ENCODE measurements at places on chromosomes 5 and 9. TPM values are rescaled to one million over a fixed set of nuclear protein-coding genes. Genes with fewer than 3 reads are reported as not detected.

- DNase-seq = peak; percentile 91
Measured at GRCh38 chr5:7321724-7322123, 74.2 kb upstream of the ADCY2 start.

GRCh38 chr9:120561709-120562108 lies 18.3 kb downstream of the CDK5RAP2 start:
- no peak for DNase-seq

- peak; percentile 15 for DNase-seq
Measured at GRCh38 chr9:36928670-36929349, 105.3 kb downstream of the PAX5 start.

- no peak for DNase-seq
Measured at GRCh38 chr5:80035839-80036238, 691 bp downstream of the THBS4 start.

The IL9 gene
- not detected for total RNA-seq

The CTXN3 gene
- not detected for total RNA-seq

The HDAC3 gene
- 85.9 TPM for total RNA-seq
